ENCODE measurements at places on chromosomes 1 and 21.
A peak's percentile ranks its signal among the peaks of the same experiment; 100 is the strongest.

- DNase-seq: peak; percentile 51
Observed at GRCh38 chr1:26278724-26279455, 996 bp upstream of the SH3BGRL3 start.

DNA sequence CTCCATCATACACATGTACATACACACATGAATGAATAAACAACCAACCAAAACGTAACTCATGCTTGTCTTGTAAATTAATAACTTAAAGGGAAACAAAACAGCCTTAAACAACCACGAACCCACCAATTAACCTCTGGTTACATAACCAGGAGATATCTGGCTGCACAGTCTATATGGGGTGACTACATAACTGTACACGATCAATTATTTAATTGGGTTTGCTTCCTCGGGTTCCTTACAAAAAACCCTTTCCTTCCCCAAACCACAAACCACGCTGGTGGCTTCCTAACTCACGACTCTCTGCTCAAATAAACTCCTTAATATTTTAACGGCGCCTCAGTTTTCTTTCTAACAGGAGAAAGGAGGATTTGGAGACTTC is 744 bp downstream of the ZNF670 start:
- no peak for DNase-seq

DNA sequence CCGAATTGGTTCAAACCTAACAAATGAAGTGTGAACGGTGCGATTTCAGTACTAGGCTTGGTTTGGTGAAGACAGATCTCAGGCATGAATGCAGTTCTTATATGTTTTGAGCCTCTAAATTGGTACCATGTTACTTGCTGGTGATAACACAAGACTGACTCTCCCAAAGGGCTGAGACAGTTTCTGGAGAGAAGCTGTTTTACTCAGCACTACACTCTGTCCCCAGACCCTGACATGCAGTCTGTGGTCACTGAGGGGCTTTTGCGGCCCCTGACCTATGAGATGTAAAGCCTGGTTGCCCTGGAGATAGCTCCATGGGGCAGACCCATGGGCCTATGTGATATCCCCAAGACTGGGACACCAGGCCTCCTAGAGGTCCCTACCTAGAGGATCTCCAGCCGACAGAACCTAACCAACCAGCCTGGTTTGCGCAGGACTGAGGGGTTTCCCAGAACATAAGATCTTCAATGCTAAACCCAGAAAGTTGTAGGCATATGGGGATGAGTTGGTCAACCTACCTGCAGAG is 19.4 kb upstream of the FOXE3 start:
- DNase-seq: no peak

GRCh38 chr1:8395433-8395866 is 77.5 kb downstream of the SLC45A1 start:
- peak; percentile 45 for DNase-seq

- DNase-seq: no peak
Observed at GRCh38 chr1:1785666-1786065, 7.4 kb upstream of the NADK start.

DNA sequence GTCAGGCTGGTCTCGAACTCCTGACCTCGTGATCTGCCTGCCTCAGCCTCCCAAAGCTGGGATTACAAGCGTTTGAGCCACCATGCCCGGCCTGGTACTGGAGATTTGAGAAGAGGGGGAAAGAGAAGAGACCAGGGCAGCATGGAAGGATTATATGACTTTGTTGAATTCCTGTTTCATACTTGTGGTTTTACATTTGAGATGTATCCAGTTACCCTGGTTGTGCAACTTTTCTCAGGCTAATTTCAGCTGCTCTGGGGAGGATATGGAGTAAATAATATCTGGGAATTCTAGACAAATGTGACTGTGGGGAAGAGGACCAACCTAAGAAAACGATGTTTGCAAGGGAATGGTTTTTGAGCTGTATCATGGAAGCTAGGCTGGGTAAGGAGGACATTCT is 89.5 kb upstream of the GREM2 start:
- no peak for DNase-seq

GRCh38 chr1:23522244-23522982 is 8.6 kb downstream of the E2F2 start:
- no peak for DNase-seq

GRCh38 chr1:159008744-159009188 is 941 bp upstream of the IFI16 start:
- DNase-seq: peak; percentile 70

- peak; percentile 34 for DNase-seq
Observed at GRCh38 chr21:34801519-34802132, 132.8 kb downstream of the CLIC6 start.

DNA sequence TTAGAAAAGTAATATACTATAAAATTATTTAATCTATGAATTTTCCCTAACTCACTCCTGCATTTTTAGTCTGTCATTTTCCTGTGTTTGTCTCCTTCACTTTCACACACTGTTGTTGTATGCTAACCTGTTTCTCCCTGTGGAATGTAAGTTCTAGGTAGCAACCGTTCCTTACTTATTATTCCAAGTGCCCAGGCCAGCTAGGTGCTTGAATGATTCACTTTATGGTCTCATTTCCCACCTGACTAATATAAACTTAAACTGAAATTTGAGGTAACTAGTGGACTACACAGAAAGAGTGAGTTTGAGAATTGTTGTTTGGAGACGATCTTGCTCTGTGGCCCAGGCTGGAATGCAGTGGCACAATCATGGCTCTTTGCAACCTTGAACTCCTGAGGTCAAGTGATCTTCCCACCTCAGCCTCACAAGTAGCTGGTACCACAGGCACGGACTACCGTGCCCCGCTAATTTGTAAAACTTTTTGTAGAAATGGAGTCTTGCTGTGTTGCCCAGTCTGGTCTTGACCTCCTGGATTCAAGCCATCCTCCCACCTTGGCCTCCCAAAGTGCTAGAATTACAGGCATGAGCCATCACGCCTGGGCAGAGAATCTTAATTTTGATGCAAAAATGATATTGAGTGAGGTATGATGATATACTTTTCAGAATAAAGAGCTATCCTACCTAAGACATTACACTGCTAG is 1.9 kb downstream of the ZYG11B start:
- no peak for DNase-seq

- DNase-seq: no peak
Observed at GRCh38 chr1:198330982-198331615, 174.3 kb downstream of the NEK7 start.

DNA sequence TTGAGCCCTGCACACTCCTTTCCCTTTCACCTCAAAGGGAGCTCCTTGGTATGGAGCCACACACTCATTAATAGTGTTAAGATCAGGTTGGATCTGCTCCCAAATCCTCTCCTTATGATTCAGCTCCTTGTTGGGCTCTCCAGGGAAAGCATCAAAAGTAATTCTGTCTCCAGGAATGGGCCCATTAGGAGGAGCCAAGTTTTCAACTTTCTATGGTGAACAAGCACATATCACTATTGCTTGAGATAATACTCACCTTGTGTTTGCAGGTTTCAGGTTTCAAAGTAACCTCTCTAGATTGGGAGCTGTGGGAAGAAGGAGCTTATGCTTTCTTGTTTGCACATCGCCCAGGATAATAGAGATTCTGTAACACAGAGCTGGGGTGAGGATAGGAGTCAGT is 164.8 kb downstream of the TNFSF18 start:
- DNase-seq: no peak

DNA sequence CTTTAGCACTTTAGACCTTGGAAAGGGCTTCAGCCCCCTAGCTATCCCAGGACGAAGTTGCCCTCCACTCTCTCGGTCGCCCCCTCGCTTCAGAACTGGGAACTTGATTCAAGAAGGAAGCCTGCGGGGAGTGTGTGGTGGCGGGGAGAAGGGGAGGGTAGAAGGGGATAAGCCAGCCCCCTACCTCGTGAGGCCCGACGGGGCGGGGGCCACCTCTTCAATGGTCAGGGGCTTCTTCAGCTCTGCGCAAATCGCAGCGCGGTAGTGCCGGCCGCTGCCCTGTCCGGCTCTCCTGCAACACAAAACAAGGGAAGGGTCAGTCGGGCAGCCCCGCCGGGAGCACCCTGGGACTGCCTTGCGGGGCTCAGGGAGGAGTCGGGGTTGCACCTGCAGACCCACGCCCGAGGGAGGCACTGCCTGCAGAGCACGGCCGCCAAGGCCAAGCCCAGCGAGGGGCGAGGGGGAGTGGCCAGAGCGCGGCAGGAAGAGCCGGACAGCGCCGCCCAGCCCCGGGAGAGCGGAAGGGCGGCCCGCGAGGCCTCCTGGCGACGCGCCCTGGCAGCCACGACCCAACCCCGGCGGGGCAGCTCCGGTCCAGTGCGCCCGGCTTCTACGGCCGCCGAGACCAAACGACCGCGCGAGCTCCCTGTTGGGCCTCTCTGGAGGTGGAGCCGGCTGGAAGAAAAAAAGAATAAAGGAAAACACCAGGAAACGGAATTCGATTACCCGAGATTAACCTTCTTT is 56.2 kb upstream of the RASAL2 start:
- no peak for DNase-seq

- no peak for DNase-seq
Observed at GRCh38 chr1:70361727-70362398, 7.3 kb upstream of the ANKRD13C start.

GRCh38 chr1:23481026-23481597 is 2.9 kb downstream of the ASAP3 start:
- no peak for DNase-seq

DNA sequence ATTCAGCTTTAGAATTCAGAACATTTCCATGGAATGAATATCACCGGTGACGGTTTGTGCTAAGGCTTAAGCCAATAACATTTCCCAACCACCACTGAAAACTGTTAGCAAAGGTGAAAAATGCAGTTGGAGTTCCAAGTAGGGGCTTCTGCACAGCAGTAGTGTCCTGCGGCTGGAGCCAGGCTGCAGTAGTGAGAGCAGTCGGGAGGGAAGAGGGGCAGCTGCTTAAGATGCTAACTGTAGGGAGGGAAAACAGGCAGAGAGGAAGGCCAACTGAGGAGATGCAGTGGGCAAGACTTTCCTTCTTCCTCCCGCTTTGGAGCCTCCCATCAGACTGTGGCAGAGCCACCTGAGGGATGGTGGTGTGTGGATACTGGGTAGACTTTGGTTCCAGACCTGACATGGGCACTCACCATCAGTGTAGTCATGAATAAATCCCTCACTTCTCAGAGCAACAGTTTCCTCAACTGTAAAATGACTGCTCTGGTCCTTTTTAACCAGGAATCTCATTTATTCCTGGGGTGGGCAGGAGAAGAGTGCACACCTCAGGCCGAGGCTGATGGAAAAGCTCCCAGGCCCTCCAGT is 3.2 kb downstream of the F3 start:
- DNase-seq: no peak

- peak; percentile 33 for DNase-seq
Observed at GRCh38 chr1:153670257-153670858, 435 bp downstream of the ILF2 start.

DNA sequence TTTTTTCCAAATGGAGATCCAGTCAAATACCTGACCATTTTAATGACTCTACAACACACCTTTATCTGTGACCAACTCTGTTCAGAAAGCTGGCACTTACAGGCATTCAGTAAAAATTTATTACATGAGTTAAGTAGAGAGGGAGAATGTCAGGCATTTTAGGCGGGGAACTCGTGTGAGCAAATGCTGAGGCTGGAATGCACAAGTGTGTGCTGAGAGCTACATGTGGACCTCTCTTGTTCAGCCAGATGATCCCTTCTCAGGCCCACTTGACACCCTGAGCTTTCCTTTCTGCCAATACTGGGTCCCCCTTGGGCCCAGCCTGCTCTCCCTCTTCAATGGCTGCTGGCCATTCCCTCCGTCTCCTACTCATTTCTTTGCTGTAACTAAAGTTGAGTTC is 11.7 kb downstream of the PPIH start:
- DNase-seq: no peak

- no peak for DNase-seq
Observed at GRCh38 chr1:37862330-37862729, 2.9 kb upstream of the MTF1 start.

- DNase-seq: no peak
Observed at GRCh38 chr1:211196880-211197279, 62.3 kb upstream of the RCOR3 start.

DNA sequence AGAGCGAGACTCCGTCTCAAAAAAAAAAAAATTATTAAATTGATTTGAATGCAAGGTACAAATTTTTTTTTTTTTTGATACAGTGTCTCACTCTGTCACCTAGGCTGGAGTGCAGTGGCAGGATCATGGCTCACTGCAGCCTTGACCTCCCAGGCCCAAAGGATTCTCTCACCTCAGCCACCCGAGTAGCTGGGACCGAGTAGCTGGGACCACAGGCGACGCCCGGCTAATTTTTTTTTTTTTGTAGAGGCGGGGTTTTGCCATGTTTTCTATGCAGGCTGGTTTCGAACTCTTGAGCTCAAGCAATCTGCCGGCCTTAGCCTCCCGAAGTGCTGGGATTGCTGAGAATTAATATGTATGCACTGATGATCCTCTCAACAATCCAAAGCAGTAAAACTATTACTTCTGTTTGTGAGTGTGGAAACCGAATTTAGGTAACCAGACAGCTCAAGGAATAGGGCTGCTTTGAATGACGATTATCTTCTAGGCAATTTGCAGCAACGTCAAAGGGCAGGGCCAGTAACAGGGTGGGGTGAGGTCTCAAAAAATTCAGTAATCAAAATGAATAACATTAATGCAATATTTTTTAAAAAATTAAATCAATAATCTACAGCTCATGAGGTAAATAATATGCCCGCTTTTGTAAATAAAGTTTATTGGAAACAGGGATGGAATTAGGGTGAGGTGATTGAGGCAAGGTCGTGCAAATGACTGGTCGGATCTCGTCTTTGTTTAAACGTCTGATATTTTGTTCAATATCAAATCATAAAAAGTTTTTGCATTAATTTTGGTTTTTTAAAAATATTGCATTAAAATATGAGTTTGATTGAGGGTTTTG is 1.2 kb downstream of the CLSPN start:
- no peak for DNase-seq

DNA sequence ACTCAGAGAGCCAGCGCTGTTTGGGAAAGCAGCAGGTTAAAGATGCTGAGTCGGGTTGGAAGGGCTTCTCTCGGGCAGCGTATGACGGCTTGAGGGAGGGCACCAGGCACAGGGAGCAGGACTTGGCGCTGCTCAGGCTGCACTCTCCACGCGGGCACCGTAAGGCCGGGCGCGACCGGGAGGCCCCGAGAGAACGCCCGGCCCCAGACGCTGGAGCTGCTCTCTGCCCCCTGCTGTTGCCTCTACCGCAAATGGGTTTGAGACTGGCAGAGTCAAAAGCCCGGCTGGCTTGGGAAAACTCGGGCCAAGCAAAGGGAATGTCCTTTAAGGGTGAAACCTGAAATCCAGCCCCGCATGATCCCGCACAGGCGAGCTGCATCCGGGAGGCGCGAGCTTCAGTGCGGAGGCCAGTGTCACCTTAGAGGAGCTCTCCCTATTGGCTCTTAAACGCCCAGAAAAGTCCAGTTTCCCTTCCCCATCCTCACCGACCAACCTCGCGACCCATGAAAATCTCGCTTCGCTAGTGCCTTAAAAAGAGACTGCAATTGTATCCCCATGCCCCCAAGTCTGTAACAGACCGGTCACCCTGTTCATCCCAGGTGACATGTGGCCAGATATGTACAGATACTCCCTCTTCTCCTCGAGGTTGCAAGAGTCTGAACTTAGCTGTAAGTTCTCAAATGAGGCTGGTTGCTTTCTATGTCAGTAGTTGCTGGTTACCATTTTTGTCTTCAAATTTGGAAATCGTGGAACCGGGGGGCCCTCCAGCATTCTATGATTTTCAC is 1.1 kb downstream of the PRRX1 start:
- DNase-seq: no peak

Data from CD4-positive, alpha-beta T cell treated with Interleukin-6 for 4 hours (primary cell).